Upper lobe of left lung (tissue), 6 donors: ENCODE measurements at places on chromosomes 4 and X. TPM values are rescaled to one million over a fixed set of nuclear protein-coding genes. Genes with fewer than 3 reads are reported as not detected.

Gene FOXR2
- not detected for total RNA-seq

Gene ASMTL
- total RNA-seq: 28.3 TPM

Gene TMEM156
- 0.30 TPM for total RNA-seq

Gene GABRA4
- total RNA-seq: not detected

Gene HS6ST2
- 1.00 TPM for total RNA-seq

Gene RBM46
- total RNA-seq: not detected

Gene UGT2B11
- total RNA-seq: not detected

Gene OPN1LW
- not detected for total RNA-seq

Gene MAGEA11
- total RNA-seq: not detected

Gene GLOD5
- total RNA-seq: 2.0 TPM

Gene KIAA1210
- total RNA-seq: not detected

Gene RHOXF1
- total RNA-seq: not detected

Gene UGT2A1
- not detected for total RNA-seq

Gene GAGE12E
- not detected for total RNA-seq

Gene LONRF3
- 24.6 TPM for total RNA-seq

Gene CACNA1F
- total RNA-seq: 2.1 TPM

GRCh38 chr4:151745481-151746231, 15.2 kb downstream of the GATB start:
- DNase-seq: no peak

- DNase-seq: no peak
These were observed 3.4 kb downstream of the AKAP14 start for GRCh38 chrX:119899125-119899524.

DNA sequence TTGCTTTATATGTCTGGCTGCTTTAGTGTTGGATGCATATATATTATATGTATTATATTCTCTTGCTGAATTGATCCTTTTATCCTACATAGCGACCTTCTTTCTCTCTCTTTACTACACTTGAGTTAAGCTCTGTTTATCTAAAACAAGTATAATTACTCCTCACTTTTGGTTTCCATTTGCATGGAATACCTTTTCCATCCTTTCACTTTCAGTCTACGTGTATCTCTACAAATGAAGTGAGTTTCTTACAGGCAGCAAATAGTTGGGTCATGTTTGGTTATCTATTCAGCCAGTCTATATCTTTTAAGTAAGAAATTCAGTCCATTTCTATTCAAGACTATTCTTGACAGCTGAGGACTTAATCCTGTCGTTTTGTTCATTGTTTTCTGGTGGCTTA, 167.5 kb upstream of the USP38 start:
- no peak for DNase-seq

DNA sequence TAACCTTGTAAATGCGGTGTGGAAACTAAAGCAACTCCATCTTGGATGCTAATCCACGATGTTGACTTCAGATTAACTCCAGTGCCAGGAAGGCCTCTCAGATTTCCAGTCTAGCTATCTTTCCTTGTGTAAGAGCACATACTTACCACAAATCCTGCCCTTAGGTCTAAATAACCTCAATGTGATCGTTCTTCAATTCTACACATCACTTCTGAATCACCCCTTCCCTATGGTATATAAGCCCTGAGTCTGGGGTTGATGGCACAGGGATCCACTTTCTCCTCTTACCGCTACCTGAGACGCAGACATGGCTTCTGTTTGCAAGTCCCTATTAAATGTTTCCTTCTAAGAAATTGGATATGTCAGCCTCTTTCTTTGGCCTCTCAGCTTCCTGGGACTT, 17.5 kb upstream of the ZNF41 start:
- no peak for DNase-seq

DNA sequence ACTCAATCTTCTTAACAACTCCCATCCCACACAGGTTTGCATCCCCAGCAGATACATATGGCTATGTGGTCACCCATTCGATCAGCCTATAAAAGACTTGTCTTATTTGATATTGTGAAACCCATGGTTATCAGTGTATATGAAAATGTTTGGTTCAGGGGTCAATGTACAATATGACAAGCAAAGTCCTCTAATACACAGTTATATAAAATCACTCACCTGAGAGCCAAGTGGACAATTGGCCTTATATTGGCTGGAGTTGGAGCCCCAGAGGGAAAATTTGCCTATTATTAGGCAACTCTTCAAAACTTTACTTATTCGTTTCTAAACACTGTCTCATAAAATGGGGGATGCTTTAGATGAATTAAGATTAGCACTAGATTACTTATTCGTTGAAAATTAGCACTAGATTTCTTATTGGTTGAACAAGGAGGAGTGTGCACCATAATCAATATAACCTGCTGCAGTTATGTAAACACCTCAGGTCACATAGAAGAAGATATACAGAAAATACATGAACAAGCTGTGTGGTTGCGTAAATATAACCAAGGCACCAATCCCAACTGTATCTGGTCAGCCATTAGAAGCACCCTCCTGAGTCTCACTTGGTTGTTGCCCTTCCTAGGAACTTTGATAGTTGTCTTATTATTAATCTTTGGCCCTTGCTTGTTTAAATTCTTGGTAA, 10.7 kb upstream of the ADH4 start:
- no peak for DNase-seq

DNA sequence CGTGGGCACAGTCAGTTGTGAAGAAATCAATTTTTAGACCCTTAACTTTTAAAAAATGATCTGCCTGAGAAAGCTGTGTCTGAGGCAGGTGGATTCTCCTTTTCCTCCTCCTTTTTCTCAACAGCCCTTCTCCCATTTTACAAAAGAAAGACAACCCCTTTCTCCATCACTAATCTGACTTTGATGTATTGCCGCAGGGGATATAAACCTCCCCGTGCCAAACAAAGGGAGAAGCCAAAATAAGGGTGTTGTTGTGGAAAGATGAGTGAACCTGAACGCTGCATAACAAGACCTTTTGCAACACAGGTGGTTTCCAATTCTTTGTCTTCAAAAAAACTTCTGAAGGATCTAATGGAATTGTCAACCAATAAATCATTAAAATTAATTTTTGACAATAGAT, 8.4 kb upstream of the FHL1 start:
- no peak for DNase-seq

DNA sequence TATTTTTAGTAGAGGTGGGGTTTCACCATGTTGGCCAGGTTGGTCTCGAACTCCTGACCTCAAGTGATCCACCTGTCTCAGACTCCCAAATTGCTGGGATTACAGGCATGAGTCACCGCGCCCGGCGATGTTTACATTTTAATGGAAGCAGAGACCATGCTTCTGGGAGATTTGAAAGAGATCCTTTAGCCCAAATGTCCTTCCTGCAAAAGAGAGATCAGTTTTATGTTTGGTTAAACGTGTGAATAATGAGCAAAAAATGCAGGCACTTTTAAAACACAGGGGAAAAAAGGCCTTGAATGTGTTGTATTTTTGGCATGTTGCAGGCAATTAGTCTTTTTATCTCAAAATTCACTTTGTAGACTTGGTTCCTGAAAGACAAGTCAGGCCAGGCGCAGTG, 95.8 kb upstream of the ELOVL6 start:
- no peak for DNase-seq

- DNase-seq: no peak
These were observed 578.6 kb downstream of the SPOCK3 start for GRCh38 chr4:166655705-166656104.

- DNase-seq: no peak
These were observed 148.7 kb downstream of the ENOX2 start for GRCh38 chrX:130754353-130754752.

GRCh38 chr4:6746721-6747293, 30.8 kb downstream of the BLOC1S4 start:
- peak; percentile 86 for DNase-seq

GRCh38 chrX:12721042-12721441, 70.2 kb upstream of the PRPS2 start:
- DNase-seq: no peak

DNA sequence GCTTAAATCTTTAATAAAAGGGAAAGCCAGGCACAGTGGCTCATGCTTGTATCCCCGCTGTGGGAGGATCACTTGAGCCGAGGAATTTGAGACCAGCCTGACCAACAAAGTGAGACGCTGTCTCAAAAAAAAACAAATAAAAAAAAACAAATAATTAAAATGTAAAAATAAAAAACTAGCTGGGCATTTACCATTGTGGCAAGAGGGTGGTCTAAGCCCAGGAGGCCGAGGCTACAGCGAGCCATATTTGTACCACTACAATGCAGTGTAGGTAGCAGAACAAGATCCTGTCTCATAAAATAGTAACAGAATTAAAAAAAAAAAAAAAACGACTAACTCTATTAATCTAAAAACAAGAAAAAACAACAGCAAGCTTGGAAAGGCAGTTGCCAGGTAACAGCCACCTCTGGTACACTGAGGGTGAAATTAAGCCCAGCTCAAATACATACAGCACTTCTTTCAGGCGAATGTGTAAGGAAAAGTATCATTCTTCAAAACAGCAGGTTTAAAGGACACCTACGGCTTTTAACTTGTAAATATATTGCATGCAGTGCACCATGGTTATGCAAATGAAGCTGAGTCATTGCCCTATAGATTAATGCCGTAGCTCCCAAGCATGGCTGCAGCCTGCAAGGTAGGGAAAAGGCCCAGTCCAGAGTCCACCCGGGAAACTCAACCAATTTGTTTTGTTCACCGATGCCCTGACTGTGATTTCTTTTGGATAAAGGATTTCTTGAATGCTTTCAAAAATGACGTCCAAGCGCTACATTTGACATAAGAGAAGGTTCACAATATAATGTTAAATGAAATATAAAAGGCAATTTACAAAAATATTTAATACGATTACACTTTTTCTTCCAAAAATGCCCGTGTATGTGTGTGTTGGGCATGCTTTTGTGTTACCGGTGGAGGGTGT, 14.5 kb upstream of the TXLNG start:
- DNase-seq: no peak

DNA sequence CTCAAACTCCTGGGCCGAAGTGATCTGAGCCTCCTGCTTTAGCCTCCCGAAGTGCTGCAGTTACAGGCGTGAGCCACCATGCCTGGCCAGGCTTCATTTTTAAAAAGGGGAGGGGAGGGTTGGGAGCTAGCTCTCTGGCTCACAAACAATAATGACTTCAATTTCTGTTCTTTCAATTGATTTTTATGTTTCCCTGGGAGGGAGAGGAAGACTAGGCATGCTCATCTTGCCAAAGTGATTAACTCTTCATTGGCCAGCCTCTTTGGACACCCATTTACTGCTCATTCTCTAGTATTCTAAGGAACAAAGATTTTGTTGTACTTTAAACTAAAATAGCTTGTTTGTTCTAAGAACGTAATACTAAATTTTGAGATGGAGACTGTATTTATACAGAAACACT, 43.4 kb upstream of the TRIM2 start:
- no peak for DNase-seq

DNA sequence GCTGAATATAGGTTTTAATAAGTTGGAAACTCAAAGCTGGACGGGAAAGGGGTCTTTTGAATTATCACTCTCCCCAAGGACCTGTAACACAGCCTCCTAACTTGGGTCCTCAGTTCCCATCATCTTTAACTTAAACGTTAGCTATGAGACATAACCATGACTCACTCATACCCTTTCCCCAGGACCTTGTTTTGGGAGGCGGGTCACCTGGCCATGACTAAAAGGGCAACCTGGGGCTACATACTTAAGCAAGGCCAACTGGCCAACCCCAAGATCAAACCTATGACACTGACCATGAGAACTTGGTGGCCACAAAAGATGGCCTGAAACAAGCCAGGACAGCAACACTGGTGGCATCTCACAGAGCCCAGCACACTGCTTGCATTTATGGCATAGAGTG, 89.0 kb downstream of the SH3KBP1 start:
- no peak for DNase-seq

GRCh38 chr4:2843941-2844584, 419 bp downstream of the ADD1 start:
- no peak for DNase-seq

DNA sequence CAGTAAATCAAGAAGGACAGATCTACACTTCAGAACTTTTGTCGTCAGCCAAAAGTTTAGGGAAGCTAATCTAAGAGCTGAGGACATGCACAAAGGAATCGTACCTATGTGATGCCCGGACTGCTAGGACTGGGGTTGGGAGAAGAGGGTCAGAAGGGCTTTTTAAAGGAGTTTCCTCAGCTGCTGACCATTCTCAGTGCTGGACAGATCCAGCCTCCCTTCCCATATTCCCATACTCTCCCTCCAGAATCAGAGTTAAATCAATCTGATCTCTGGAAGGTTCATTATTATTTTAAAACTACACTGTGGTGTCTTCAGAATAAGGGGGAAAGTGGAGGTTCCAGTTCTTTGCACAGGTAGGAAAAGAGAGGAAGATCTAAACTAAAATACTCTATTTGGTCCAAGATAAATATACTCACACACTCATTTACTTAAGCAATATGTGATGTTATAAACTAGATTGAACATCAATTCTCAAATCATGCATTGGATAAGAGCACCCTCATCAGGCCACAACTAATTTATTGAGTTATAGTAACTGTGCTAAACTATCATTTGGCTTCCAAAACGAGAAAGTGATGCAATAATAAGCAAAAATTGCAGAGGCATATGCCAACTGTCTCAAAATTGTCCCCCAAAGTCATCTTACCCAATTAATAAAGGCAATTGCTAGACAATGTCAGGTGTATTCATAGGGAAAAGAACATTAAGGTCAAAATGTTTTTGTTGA, 124.7 kb downstream of the HNRNPD start:
- no peak for DNase-seq

GRCh38 chrX:107662824-107663223, 34.5 kb downstream of the PRPS1 start:
- DNase-seq: no peak

DNA sequence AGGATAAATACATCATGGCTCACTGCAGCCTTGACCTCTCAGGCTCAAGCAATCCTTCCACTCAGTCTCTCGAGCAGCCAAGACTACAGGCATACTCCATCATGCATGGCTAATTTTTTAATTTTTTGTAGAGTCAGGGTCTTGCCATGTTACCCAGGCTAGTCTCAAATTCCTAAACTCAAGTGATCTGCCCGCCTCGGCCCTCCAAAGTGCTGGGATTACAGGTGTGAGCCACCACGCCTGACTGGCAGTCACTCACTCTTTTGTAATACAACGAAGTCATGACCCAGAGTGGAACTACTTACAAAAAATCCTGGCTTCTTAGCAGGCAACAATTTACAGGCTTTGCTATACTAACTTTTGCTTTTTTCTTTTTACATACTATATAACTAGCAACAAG, 100.7 kb upstream of the MAP3K15 start:
- no peak for DNase-seq
